Fibroblast of skin of abdomen (primary cell): ENCODE measurements at places on chromosomes 2 and 18.

- DNase-seq, result no peak
Observed at GRCh38 chr18:46401486-46402070, 255.4 kb downstream of the LOXHD1 start.

- DNase-seq, result no peak
Observed at GRCh38 chr2:45028276-45028675, 19.0 kb upstream of the SIX2 start.

- no peak for DNase-seq
Observed at GRCh38 chr2:222656526-222657446, 894 bp upstream of the FARSB start.

GRCh38 chr18:45820106-45820745 is 5.2 kb upstream of the SIGLEC15 start:
- DNase-seq, result no peak

DNA sequence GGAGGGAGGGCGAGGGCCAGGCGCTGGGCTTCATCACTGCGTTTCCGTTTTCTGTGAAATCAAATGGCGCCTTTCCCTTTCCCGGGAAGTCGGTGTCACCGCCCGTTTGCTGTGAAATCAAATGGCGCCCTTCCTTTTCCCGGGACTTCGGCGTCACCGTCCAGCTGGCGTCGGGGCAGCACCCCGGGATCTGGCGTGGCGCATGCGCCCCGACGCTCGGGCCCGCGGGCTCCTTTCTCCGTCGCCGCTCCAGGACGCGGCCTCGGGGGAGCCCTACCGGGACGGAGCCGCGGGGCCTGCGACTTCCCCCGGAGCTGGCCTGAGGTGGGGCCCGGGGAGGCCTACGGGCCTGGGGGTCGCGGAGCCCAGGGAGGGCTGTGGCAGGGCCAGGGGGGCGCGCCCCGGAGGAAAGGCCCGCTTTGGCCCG is at the start of gene FAM228A:
TSS of gene FAM228A (plus strand) at position 203 of the 427 bp plus-strand sequence. CDS start 428 bp downstream, outside the sequence.
- no peak for DNase-seq

DNA sequence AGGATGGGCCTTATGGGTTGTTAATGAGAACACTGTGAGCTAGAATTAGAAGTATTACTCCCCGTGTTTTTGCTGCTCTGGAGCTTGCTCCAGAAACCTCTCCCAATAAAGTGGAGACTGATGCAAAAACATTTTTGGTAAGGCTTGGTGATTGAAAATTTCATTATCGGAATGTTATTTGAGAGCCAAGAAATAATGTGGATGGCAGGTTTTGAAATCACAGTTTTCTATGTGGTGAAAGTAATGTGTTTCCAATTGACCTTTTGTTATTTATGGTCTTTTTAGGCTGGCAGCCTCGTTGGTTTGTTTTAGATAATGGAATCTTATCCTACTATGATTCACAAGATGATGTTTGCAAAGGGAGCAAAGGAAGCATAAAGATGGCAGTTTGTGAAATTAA is 5.1 kb downstream of the PLEKHA3 start:
- DNase-seq, result no peak

DNA sequence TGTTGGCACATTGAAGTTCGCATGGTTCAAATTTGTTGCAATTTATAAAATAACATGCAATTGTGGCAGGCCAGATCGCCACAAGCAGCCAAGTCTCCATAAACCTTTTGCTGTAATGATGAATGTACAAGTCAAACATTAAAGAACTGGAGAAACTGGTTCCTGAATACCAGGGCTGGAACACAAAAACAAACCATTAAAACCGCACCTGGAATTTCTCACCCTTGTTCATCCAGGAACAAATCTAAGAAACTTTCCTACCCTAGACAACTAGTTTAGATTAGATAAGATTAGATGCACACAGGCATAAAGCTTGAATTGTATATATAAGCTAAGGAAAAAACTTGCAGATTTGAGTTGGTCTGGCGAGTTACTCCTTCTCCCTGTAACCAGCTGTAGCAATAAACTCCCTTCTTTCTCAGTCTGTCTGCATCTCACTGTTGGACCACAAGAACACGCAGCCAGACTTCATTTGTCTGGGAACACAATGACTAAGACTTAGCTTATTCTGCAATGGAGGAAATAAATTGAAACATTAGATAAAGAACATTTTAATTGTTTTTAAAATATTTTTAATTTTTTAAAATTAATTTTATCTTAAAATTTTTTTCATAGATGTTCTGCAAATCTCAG is 1835.5 kb upstream of the LRRTM1 start:
- DNase-seq, result no peak

GRCh38 chr2:47359375-47359868 is 43.5 kb upstream of the MSH2 start:
- no peak for DNase-seq

GRCh38 chr2:30643674-30644073 is 163.6 kb downstream of the CAPN13 start:
- no peak for DNase-seq

DNA sequence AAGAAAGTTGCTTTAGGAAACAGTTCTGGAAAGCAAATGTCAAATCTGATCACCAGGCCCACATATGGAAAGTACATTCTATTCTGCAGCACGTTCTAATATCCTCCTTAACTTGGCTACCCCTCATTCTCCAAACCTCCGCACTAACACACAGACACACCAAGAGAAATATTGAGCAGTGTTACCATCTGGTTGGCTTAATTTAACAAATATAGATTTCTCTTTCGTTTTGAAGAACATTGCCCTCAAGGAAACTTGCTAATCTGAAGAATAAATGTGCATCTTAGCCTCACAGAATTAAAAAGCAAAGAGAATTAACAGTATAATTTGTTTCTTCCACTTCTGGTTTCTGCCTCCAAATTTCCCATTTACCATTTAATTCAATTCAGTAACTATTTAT is 72.8 kb upstream of the TTC39C start:
- DNase-seq, result no peak

GRCh38 chr2:140600116-140600515 is 1530.7 kb downstream of the LRP1B start:
- DNase-seq, result peak; percentile 81

- DNase-seq, result no peak
Observed at GRCh38 chr18:57802213-57803102, 657 bp downstream of the ATP8B1 start.

- no peak for DNase-seq
Observed at GRCh38 chr2:203510256-203510940, 24.7 kb downstream of the RAPH1 start.

GRCh38 chr2:58976375-58977071 is 735.4 kb upstream of the FANCL start:
- no peak for DNase-seq

DNA sequence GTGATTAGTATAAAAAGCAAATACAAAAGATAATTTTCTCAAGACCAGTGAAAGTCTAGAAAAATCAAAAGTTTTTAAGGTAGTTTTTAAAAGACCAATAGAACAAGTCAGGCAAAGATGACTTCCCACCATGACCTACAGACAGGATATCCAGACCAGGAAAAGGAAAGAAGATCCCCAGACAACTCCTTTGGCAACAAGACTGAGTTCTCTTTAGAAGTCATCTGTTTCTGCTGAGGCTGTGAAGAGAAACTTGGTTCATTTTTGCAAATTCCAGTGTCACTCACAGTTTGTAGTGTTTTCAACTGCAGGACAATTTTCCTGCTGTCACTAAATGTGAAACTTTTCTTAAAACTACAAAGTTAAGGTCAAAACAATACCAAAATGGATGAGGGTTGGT is 240.9 kb upstream of the SIX2 start:
- DNase-seq, result no peak

DNA sequence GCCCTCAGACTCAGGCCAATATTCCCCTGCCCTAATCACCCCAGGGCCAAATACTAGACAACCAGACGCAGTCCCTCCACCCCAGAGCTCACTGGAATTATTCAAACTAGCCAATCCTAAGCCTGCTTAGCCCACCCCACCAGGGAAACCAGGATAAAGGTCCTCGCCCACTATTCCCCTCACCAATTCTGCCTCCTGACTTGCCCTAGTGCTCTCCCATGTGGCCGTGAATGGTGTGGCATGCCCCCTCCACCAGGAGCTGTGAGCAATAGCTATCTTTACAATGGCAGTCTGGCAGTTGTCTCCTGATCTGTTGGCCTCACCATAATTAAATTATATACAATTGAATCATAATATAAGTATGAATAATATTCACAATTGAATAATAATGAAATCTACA is 42.3 kb downstream of the FAM124B start:
- peak; percentile 14 for DNase-seq

DNA sequence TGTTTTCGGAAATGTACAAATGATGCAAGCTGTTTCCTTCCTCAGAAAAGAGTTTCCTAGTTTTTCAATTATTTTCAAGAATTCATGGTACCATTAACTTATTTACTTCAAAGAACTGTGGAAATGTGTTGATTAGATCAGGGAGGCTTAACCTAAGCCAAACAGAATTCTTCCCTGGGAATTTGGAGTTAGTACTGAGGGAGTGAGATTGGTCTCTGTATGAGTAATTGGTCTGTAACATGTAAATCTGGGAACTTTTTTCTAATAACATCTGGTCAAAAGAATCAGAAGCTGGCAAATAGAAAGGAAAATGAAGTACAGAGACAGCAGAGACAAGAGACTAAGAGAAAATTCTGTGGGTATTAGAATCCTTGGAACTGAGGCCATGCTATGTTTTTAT is 145.8 kb downstream of the BABAM2 start:
- peak; percentile 12 for DNase-seq

DNA sequence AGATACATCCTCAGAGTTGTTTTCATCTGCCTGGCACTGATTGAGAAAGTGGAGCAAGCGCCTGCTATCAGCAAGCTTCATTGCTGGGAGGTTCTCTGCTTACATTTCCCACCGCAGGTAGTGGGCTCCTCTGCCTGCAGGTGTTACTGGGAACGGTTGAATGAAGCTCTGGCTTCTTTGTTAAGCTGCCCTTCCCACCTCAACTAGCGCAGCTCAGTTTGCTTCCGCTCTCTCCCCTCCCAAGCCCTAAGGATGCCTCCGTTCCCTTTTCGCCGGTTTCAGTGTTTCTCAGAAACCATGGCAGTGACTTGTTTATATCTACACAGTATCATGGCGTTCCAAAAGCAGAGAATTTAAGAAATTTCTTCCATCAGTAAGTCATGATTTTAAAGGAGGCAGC is 72.2 kb upstream of the B3GNT7 start:
- no peak for DNase-seq

DNA sequence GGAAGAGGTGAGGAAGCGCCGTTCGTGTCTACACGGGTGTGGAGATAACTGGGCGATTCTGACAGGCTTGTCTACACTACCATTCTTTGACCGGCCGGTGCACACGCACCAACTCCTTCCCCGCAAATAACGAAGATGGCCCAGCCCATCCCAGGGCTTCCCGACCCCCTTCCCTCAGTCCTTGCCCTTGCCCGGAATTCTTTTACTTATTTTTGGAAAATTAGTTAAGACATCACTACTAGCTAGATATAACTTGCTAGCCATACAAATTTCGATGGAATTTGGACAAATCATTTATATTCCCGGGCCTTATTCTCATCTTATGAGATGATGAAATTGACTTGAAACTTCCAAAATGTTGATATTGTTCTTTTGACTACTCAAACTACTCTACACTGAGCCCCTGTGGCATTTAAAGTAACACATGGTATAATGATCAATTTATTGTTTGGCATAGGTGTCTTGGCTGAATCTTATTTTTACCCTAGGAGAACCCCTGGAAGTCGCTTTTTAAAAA is 1.3 kb downstream of the ERICH2 start:
- DNase-seq, result peak; percentile 10

DNA sequence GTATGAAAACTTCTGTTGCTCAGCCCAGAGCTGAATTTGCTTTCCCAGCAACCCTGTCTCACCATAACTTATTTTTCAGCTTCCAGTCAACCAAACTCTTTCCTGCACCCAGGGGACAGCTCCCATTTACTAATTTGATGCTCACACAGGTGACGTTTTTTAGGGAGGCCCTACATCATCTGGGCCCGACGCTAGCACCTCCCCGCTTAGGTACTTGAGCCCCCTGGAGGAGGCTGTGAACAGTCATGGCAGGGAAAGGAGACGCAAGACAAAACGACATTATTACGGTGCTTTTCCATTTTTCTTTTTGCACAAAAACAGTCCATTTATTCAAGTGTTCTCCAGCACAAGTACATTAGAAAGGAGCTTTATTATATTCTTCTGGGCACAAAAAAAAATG is 59.2 kb upstream of the POMC start:
- no peak for DNase-seq

GRCh38 chr2:239597216-239597615 is 196.4 kb upstream of the HDAC4 start:
- no peak for DNase-seq

DNA sequence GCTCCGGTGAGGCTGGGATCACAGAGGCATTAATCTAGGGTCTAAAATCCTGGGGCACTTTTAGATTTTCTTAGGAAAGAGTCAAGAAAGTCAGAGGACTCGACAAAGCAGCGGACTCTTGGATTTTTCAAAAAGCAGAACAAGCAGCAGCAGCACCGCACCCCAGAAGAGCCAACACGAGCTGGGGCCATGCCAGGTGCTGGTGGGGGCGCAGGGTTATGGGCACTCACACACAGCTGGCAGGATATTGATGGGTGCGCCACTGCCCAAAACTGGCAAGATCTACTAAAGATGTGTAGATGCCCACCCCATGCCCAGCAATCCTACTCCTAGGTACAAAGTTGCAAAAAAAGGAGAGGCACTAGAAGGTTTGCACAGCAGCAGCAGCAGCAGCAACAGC is 33.9 kb upstream of the SEMA4C start:
- no peak for DNase-seq

DNA sequence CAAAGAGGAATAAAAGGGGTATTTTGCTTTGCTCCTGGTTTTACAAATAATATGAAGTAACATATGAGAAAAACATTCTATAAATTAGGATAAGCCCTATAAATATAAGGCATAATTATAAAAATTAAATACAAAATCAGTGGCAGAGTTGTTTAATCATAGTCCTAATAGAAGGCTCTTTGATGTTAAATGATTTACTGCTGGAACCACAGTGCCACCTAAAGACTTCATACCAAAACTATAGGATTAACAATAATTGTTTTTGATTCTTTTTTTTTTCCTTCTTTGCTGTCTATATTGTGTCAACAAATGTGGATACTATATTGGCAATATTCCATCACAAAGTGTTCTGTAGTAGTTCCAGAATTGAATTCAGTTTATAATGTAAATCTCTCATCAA is 837.7 kb upstream of the SLC39A10 start:
- DNase-seq, result peak; percentile 1

GRCh38 chr18:5673616-5674015 is 129.8 kb upstream of the EPB41L3 start:
- no peak for DNase-seq

GRCh38 chr2:11539317-11540147 is 5.7 kb downstream of the GREB1 start:
- DNase-seq, result no peak

- no peak for DNase-seq
Observed at GRCh38 chr2:118016911-118017310, 3.0 kb upstream of the CCDC93 start.

DNA sequence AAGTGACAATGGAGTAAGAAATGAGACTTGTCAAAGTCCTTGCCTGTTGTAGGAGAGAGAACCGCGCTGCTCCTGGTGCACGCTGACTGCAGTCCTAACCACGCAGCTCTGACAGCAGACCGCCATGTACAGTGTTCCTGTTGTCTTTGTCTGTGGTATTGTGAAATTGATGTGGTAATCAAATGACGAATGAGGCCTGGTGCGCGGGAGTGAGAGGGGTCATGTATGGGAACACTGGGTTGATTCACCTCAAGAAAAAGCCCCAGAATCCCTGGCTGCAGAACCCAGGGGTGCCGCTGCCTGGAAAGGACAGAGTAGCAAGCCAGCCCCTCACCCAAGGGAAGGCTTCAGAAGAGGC is 64.0 kb downstream of the INPP4A start:
- DNase-seq, result no peak
